Lung microvascular endothelial cell (primary cell): ENCODE measurements at places on chromosomes 13 and 19. TPM values are rescaled to one million over a fixed set of nuclear protein-coding genes. Genes with fewer than 3 reads are reported as not detected.

SPTBN4 gene
- total RNA-seq, result 0.22 TPM in 1 of 2 replicates, not detected in the other

TEX101 gene
- not detected in 2 replicates for total RNA-seq

DNA sequence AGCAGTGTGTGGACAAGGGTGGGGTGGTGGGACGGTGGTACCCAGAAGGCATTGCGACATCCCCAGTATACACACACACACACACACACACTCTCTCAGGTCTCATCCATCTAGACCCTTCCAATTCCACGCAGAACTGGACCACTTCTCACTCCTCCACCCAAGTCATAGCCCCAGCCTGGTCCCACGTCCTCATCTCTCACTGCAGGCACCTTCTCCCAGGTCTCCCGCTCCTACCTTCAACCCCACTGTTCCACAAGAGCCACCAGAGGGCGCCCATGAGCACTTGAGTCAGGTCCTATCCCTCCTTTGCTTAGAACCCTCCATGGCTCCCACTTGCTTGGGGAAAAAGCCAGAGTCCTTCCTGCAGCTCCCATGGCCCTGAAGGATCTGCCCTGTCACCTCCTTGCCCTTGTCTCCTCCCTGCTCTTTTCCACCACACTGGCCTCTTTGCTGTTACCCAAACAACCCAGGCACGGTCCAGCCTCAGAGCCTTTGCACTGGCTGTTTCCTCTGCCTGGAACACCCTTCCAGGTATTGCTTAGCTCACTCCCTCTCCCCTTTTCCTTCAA is 62.6 kb downstream of the IER2 start:
- DNase-seq, result peak; percentile 62

DNA sequence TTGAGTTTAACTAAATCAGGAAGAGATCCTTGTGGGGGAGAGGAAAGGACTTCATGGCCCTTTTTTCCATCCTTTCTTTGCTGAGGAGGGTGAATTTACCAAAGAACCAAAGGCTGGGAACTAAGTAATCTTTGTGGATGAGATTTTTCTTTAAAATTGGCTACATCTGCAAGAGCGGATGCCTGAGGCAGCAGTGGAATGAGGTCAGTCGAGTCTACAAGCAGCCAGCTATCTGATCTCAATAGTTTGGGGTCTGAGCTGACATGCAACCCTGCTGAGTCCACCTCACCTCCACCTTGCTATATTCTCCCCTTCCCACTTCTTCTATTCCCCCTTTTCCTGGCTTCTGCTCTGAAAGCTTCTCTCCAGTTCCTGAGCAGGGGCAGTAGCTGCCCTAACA is 3.6 kb upstream of the DNAJC15 start:
- no peak for DNase-seq

GRCh38 chr19:12759686-12760085 is 8.1 kb downstream of the BEST2 start:
- DNase-seq, result no peak
